ENCODE measurements at places on chromosomes 12 and 14.

GRCh38 chr12:16012117-16012516, 101.0 kb downstream of the DERA start:
- no peak for DNase-seq

- no peak for DNase-seq
Measured at GRCh38 chr14:95263527-95264231, 56.0 kb downstream of the CLMN start.

DNA sequence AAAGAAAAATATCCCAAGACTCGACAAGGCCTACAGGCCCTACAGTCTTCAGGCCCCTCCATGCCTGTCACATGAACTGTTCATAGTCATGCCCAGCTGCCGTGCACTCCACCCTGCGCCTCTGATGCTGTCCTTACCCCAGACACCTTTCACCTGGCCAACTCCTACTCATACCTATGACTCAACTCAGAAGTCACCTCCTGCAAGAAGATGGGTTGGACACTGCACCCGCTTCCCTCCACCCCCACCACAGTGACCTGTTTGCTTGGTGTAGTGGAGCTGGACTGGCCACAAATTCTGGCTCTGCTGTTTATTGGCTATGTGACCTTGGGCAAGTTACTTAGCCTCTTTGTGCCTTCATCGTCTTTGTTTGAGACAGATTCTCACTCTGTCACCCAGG, 56.2 kb downstream of the PHETA1 start:
- no peak for DNase-seq

- no peak for DNase-seq
Measured at GRCh38 chr12:126935435-126935834, 1331.5 kb upstream of the TMEM132C start.

DNA sequence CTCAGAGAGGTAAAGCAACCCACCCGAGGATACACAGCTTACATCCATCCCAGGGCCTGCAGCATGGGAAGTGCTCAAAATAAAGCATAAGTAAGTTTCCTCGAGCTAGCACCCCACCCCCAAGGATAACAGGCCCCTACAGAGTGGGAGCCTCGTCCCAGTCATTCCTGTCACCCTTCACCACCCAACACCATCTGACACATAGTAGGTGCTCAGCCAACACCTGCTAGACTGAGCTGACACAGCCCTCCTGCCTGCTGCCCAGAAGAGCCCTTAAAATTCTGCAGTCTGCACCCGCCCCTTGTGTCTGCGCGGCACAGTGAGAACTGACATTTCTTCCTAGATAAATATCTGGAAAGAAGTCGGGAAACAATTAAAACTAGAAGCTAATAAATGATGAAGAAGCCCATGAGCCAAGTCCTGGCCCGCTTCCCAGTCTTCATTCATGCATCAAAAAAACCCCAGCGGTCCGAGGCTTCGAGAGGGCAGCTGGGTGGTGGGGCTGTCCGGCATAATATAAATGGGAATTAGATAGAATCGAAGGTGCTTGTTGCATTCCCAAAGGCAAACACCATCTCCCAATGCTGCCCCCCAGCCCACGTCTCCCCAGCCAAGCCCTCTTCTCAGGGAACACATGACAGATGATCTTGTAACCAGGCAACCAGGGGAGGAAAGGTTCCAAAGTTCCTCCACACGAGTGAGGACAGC, 76.2 kb downstream of the BCL11B start:
- DNase-seq, result no peak

DNA sequence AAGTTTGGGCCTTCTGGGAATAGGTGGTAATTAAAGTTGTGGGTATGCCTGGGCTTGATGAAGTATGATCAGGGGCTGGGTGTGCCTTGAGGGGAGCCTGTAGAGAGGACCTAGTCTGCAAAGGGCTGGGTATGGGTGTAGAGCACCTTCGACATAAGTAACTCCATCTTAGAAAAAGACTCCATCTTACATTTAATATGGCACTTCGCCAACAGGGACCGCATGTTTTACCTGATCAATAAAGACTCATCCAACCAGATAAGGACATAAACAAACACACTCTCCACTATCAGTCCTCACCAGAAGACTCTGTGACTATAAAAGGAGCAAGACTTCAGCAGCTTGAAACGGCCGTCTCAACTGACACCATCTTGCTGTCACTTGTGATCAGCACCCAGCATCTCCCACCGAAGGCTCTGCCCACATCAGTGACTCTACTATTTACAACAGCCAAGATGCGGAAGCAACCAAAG, 23.5 kb upstream of the GPR68 start:
- DNase-seq, result no peak

GRCh38 chr12:116140529-116140928, 137.0 kb downstream of the MED13L start:
- DNase-seq, result no peak

DNA sequence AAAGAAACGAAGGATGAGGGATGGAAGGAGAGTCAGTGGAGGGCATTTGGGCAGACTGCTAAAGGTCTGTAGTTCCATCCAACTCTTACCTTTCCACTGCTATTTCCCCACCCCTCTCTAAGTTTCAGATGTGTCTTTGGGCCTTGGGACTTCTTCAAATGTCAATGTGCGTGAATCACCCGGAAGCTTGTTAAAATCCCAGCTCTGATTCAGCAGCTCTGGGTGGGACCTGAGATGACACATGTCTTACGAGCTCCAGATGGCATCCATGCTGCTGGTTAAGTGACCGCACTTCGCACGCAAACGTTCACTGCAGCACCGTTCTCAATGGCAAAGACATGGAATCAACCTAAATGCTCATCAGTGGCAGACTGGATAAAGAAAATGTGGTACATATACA, 309.9 kb downstream of the VRK1 start:
- DNase-seq, result no peak

- no peak for DNase-seq
Measured at GRCh38 chr14:23538050-23538718, 13.4 kb downstream of the ZFHX2 start.

- DNase-seq, result no peak
Measured at GRCh38 chr12:131737150-131737827, 26.4 kb downstream of the SFSWAP start.

DNA sequence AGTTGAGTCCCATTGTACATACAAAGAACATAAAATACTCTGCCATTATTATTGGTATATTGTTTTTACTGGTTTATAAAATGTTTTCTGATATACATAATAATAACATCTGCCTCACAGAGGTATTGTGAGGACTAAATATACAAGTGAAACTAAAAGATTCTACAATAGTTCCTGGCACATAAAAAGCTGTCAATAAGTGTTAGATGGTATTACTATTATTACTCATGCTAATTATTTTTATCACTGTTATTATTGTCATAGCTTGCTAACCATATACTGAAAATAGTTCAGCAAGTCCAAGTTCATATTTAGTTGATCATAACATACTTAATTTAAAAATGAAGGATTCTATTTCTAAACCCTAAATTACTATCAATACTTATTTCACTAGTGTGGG, 34.4 kb downstream of the BTG1 start:
- no peak for DNase-seq

DNA sequence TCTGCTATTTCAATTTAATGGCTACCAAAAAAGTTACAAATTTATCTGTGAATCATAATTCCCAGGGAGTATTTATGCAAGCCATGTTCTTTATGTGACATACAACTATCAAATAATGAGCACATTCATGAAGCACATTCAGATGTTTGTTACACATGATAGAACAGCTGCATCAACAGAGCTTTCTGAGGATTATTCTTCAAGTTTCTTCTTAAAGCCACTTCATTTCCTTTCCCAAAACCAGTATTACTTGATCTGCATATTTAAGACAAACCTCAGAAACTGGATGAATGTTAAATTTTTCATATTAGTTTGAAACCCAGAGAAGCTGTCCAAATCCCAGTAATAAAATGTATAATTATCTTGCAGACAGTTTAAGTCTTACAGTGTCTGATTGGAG, 73.6 kb upstream of the SOX5 start:
- DNase-seq, result no peak

DNA sequence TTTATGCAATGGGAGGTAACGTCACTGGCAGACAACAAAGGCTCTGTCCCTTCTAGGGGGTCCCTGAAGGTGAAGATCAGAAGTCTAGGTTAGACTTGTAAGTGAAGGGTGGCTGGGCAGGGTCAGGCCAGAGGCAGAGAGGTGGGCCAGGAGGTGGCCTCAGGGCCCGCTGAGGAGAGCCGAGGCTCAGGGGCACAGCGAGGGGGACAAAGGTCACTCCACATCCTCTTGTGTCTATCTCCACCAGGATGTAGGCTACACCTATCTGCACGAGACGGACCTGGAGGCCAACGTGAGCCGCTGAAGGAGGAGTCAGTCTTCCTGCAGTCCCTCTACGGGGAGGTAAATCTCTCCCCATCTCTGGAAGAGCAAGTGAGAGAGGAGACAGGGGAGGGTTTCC, 20.3 kb downstream of the KRT85 start:
- DNase-seq, result no peak

- DNase-seq, result no peak
Measured at GRCh38 chr12:16901946-16902345, 296.0 kb upstream of the LMO3 start.

GRCh38 chr12:6919588-6919987, 5.2 kb downstream of the ENO2 start:
- no peak for DNase-seq

GRCh38 chr14:55832974-55833373, 253.0 kb downstream of the KTN1 start:
- DNase-seq, result no peak

GRCh38 chr14:23536494-23536893, 15.1 kb downstream of the ZFHX2 start:
- DNase-seq, result no peak

- no peak for DNase-seq
Measured at GRCh38 chr14:92959189-92959531, 36.2 kb downstream of the CHGA start.

- DNase-seq, result no peak
Measured at GRCh38 chr12:124610021-124610612, 42.7 kb upstream of the NCOR2 start.

GRCh38 chr14:99192028-99192621, 79.9 kb downstream of the BCL11B start:
- DNase-seq, result no peak

DNA sequence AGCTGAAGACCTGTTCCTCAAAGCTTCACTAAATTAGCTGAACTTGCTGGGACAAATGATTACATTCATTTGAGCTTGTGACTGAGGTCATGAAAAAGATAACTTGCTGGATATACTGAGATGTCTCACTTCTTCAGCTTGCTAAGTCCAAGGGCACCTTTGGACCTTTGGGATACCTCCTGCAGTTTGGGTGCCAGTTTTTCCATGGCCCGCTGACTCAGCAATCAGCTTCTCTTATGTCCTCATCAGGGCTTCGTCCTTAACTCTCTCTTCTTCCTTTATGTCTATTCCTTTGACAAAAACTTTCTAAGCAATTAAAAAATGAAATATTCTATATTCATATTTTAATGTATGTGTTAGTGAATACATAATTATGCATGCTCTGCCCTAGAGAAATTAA, 45.6 kb downstream of the OVCH1 start:
- DNase-seq, result no peak

GRCh38 chr12:49219417-49220026, 30.6 kb upstream of the TUBA1A start:
- no peak for DNase-seq

All from CD4-positive, alpha-beta T cell treated with Interleukin-1 beta for 1 hour (primary cell).